H4 (cell line): ENCODE measurements at places on chromosomes 3 and 15.

GRCh38 chr3:123431658-123432324 is 17.1 kb downstream of the ADCY5 start:
- DNase-seq: peak; percentile 76

- DNase-seq: no peak
Measured at GRCh38 chr3:14317057-14317553, 85.3 kb upstream of the SLC6A6 start.

DNA sequence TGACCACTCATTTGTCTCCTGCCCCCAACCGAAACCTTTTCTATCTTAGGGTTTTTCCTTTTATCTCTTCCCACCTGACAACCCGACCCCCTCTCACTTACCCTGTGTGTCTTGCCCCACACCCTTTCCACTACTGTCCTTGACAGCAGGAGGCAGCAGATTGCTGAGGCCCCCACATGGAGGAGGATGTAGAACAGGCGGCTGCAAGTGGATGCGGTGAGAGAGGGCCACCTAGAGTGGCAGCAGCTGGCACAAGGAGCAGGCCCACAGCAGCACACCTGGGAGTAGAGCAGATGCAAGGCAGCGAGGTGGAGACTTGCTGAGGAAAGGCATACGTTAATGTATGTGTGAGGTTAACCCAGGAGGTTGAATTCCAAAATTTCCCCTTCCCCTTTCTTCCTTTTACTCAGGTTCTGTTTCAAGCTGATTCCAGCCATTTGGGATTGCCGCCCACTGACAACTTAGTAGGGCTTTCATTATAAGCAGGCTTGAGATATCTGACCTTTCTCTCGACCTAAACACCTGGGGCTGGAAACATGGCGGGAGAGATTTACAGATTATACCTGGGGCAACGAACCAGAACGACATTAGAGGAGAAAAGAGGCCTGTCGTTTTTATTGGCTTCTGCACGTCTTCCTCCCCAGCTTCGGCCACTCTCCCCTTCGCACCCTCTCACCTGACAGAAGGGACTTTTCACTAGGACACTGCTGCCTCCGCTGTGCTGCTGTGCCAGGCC is 643 bp downstream of the SERINC4 start:
- no peak for DNase-seq

- peak; percentile 43 for DNase-seq
Measured at GRCh38 chr3:171187706-171188290, 161.3 kb upstream of the SLC2A2 start.

- no peak for DNase-seq
Measured at GRCh38 chr15:75864213-75865059, 21.2 kb downstream of the UBE2Q2 start.

DNA sequence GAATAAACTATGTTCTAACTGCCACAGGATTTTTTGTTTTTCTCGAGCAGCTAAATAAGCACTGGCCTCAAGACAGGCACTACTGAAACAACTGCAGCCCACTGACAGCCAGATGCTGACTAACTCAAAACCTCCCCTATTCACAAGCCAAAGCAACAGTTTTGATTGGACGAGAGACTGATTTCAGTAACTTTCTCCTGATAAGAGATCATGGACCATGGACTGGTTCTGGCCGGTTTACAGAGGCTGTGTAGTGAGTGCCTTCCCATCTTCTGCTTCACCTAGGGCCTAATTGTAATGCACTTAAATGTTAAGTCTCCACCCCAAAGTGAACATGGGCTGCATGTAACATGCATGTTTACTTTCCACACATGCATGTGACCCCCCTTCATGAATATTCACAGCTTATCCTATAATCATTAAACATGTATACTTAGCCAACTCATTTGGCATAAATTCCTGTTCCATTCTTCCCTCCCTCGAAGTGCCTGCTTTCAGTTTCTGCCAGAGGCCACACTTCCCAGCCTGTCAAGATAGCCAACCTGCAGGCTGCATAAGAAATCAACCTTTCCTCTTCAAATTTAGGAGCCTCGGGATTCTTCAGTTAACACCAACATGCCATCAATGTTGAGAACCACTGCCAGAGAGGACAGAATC is 108.2 kb downstream of the ULK4 start:
- no peak for DNase-seq

GRCh38 chr3:136194409-136195257 is 1.5 kb downstream of the MSL2 start:
- no peak for DNase-seq

DNA sequence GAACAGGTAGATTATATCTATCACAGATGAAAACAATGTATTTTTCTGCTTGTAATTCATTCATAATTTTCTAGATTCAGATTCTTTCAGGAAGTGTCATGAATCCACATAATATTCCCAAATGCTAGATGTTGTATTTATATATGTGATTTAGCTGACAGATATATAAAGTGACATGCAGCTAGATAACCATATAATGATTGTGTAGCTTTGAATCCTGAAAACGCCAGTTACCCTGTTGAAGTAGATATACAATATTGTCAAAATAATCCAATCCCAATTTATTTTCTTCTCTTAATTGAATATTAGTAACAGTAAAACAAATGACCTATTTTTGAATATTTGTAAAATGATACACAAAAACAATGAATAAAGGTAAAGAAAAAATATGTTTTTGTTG is 738.4 kb downstream of the CADM2 start:
- no peak for DNase-seq

DNA sequence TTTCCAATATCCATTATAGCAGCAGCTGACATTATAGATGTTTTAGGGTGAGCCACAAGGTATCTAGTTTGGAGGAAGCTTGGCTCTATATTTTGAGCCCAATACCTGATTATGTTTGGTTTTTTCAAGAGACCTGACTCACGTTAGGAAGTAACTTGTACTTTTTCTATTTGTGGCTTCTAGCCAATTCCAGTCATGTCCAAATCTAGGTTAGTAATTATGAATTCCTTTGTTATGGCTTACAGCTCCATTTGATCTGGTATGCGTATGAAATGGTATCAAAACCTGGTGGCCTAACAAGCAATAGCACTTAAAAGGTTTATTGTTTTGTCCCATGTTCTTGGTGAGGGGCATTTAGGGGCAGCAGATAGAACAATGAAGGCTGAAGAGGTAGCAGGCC is 115.9 kb downstream of the TOP2B start:
- no peak for DNase-seq

GRCh38 chr3:172980849-172981248 is 160.2 kb downstream of the SPATA16 start:
- no peak for DNase-seq

DNA sequence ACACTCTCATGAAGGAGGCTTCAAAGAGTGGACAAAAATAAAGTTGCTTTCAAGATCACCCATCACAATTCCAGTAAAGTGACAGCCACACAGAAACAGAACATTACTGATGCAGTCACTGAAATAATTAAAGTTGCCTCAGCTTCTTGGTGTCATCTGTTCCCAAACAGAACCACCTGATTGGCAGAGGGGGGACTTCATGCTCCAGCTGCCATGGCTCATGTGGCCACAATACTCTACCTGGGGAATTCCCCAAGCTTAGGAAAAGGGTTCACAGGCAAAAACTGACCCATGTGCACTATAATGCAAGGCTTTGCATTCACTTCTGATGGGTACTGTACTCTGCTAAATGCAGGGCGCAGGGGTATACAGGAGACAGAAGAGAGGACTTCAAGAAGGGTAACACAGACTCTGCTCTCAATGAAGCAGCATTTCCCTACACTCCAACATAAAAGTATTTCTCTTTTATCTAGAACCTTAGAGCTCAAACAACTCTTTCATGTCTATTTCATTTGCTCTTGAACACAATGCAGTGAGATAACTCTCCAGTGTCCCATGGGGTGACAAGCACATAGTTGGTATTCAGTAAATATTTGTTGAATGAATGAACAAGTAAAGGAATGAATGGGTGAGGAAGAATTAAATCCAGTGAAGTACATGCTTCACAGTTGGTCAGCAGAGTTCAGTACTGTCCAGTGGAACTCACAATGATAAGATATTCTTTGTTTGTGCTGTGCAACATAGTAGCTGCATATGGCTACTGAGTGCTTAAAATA is 8.6 kb upstream of the CTNNB1 start:
- DNase-seq: no peak

DNA sequence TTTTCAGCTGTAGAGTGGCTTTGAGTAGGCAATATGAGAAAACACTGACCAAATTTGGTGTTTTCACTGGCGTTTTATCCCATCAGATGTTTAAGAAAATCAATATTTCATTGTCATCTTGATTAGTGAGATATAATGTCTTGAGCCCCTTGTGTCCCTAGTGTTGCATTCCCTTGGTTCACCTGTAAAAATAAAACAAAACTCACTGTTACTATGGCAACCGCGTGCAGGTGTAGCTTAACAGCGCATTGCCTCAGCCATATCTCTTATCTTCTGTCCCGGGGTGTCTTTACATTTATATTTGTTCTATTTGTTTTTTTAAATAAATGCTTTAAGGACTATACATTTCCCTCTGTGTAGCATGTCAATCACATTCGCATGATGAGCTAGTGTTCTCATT is 551.6 kb downstream of the ZIC1 start:
- no peak for DNase-seq

- no peak for DNase-seq
Measured at GRCh38 chr3:188280627-188281026, 126.7 kb downstream of the LPP start.

DNA sequence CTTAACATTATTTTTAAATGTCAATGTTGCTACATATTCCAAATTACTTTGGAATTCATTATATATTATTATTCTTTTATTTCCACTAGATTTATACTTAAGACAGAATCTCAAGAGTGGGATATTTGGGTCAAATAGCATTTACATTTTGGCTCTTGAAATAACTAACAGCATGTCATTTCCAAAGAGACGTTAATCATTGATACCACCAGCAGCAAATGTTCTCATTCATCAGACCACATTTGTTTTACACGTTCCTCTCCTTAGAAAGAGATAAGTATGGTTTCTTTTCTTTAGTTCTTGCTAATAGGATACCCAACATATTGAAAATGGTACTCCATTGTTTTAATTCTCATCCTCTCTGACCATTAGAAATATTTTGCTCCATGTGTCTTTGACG is 229.8 kb downstream of the LPP start:
- no peak for DNase-seq

GRCh38 chr3:191568206-191568605 is 107.2 kb downstream of the PYDC2 start:
- no peak for DNase-seq

DNA sequence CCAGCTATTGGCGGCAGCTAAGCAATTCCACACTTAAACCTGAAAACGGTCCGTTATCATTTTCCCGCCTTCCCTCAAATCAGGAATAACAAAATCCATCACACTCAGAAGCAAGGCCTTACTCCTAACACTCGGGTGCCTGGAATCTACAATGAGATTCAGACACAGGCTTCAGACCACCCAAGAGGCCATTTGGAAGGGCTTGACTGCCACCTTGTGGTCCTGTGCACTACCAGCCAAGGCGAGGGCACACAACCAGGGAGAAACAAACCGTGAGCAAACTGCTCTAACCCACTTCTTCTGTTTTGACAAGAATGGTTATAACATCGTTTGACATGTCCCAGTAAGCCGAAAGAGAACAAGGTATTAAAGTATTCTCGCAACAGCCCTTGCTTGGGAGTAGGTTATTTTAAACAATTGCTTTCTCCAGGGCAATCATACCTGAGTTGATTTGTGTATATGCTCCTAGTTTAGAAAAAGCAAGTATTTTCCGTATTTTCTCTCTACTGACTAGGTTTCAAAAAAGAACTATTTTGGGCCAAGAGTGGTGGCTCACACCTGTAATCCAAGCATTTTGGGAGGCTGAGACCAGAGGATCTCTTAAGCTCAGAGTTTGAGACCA is 40.1 kb upstream of the TAFA4 start:
- peak; percentile 57 for DNase-seq

- DNase-seq: no peak
Measured at GRCh38 chr15:66590435-66590834, 24.6 kb upstream of the LCTL start.

DNA sequence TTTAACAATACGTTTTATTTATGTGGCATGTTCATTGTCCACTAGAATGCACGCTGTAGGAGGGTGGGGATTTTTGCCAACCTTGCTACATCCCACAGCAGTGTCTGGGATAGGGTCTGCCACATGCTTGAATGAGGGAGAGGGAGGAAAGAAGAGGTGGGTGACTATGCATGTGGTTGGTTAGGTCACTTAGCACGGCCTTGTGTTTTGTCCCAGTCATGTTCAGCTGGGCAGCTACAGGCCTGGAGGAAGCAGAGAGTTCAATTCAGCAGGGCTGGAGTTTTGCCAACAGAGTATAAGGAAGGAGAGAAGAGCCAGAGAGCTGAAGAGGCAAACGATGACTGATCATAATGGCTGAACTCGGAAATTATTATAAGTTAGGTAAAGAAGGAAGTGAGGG is 268.4 kb upstream of the NSMCE3 start:
- DNase-seq: no peak

DNA sequence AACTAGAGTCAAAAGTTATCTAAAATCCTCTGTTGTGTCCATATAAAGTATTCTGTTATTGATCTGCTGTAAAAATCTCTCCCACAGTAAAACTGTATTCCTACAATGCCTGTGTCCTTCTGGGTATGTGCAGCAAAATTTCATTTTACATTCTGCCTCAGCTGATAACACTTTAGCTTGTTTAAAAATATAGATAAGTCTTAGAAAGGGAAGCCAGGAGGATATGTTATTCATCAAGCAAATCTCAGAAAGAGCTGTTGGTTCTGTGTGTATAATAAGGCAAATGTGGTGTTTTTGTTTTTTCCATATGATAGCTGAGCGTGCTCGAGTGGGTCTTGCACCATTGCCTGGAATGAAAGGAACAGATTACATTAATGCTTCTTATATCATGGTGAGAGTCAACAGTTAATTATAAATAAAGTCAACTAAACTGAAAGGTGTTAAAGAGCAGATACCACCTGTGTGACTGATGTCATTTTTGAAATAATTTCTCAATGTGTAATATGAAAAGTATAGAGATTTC is 96.6 kb downstream of the FEZF2 start:
- no peak for DNase-seq

- no peak for DNase-seq
Measured at GRCh38 chr3:40243056-40243455, 66.5 kb upstream of the EIF1B start.

DNA sequence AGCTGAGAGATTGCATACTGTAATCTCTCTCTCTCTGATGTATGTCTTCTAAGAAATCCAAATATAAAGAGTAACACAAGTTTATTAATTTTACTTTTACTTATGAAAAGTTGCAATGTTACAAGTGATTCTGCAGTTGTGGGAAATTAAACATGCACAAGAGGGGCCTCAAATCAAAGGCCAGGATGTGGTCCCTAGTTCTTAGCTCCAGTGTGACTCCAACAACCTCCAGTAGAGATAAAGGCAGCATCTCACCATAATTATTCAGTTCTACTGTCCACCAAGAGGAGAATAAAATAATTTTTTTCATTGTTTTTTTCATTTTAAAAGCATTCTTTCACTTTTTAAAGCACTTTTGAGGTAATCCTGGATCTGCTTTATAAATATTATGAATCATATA is 223.3 kb downstream of the RAP2B start:
- no peak for DNase-seq

GRCh38 chr3:57068437-57069089 is 8.1 kb downstream of the SPATA12 start:
- DNase-seq: peak; percentile 33

DNA sequence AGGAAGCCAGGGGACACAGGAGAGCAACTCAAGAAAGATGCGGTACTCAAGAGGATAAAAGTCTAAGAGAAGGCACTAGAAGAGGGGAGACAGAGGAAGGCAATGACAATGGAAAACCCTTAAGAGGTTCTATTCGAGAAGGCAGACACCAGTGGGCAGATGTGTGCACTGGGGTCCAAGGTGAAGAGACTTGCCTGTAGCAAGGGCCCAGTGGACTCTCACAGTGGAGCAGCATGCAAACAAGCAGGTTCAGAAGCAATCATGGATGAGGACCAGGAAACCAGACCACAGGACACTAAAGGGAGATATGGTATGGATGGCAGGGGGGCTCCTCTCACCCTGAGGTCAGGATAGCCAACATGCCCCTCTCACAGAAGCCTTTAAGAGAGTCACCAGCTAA is 2.7 kb downstream of the ADCY5 start:
- DNase-seq: no peak
